ENCODE measurements at places on chromosomes 6 and 20. TPM values are rescaled to one million over a fixed set of nuclear protein-coding genes. Genes with fewer than 3 reads are reported as not detected.

DNA sequence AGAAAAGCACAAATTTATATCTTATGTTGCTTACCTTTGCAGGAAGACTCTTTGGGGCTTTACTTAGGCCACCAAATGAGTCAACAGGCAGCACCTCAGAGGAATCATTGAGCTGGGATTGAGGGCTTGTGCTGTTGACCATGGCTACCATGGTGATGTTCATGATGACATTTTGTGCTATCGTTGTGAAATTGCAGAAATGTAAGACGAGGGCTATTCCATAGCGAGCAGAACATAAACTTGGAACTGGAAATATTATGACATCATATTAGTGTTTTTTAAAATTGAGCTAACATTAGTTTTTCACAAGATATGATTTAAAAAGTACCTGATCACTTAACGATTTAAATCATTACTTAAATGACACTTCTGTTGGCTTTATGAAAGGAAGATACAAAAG lies 11.8 kb downstream of the SLC17A3 start:
- no peak for DNase-seq

DNA sequence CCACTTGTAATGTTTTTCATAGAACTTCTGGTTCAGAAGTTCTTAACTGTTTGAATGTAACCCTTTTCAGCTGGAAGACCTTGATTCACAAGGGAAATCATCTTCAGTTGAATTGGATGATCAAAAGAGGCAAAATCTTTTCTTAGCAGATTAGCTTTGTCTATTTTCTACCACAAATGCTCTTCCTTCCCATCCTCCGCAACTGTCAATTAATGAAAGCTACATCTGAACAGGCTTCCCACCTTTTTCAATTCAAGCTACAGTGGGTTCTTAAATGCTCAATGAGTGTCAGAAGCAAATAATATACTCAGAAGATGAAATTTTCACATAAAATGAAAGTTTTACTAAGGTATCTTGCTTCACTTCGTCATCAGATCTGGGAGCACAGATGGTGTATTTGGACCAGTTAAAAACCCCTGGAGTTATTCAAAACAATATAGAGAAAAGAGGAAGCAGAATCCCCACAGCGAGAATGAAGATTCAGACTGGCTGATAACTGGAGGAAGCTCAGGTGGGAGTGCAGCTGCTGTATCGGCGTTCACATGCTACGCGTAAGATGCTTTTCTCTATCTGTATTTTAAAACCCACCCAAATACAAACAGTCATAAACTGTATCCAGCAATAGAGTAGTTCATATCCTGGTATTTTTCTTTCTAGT lies 19.4 kb downstream of the QRSL1 start:
- DNase-seq: no peak

DNA sequence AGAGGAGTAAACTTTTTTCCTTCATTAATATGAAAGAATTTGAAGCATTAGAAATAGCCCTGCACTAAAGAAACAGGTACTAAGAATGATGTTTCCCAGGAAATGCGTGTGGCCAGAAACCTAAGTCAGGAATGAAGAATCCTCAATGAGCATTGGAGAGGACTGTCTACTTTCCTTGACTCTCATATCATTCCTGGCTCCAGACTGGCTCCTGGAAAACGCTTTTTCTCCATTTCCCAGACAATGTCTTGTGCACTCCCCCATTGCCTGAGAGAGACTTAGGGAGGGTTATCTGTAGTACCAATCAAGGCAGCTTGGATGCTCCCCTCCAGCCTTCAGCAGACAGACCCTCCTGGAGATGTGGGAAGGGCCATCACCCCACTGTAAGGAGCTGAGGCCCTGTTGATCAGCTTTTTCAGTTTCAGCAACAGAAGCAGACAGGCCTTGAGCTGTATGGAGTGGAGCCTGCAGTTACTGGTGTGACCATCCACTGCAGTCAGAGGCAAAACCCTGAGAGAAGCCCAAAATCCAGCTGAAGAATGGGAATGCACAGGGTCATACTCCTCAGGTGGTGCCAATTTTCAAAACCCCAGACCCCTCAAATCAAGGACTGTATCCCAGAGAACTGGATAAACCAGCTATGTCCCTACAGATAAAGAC lies 127.3 kb upstream of the NT5E start:
- DNase-seq: no peak

DNA sequence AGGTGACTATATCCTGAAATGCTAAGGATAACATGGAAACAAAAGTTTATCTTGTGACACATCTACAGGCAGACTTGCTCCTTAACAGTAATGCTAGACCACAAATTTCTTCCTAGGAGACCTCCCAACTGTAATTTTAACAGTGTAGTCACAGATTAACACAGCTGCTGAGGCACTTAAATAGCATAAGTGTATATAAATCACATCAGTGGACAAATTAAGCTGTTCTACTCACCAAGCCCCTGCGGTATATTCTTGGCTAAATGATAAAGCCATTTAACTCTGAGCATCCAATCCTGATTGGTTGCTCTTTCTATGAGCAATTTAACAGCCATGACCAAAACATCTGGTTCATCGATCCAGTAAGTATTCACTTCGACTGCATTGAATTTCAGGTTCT lies 73.3 kb upstream of the LYRM2 start:
- no peak for DNase-seq

ISM1 gene
- 18.7 TPM for total RNA-seq
